Activated naive CD8-positive, alpha-beta T cell treated with anti-CD3 and anti-CD28 coated beads for 36 hours (primary cell): ENCODE measurements at places on chromosomes 3 and 15.

DNA sequence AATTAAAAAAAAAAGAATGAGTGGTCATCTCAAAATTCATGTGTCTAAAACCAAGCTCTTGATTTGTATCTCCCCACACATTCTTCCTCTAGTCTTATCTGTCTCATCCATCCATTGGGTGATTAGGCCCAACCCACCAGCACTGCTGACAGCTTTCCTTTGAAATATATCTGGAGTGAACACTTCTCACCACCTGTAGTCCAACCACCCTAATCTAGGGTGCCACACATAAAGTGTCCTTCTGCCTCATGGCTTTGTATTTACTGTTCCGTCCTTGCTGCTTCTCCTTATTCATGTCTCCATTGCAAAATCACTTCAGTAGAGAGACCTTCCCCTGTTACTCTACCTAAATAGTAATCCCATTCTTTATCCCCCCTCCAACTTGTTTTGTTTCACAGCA, 82.4 kb upstream of the PTX3 start:
- H3K4me1 ChIP-seq: no peaks in the 10 kb centered on the region
- H3K36me3 ChIP-seq: peaks cover 1% of the 10 kb centered on the region
- DNase-seq: no peak
- no peak overlapping the region for H3K27ac ChIP-seq
- H3K27me3 ChIP-seq: no peaks in the 10 kb centered on the region
- H3K4me3 ChIP-seq: no peak overlapping the region

DNA sequence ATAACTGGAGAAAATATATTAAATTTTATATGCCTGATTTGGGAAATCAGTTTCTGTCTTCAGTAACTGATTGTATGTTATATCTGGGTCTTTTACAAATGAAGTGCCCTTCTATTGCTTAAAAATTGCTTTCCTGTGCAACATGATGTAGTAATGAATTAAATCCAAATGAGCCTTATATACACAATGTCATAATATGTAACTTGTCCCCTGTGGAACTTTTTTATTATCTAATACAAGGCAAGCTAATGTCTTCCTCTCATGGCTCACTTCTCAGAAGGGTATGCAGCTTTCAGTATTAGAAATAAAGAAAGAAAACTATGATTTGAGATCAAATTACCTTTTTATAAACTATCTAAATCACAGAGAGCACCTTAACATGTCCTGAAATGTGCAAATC, 248.9 kb downstream of the NAALADL2 start:
- no peak overlapping the region for H3K4me3 ChIP-seq
- no peak overlapping the region for H3K27ac ChIP-seq
- no peaks in the 10 kb centered on the region for H3K27me3 ChIP-seq

GRCh38 chr3:144810160-144810559, 838.5 kb downstream of the DIPK2A start:
- H3K27me3 ChIP-seq: no peaks in the 10 kb centered on the region
- no peak for DNase-seq
- H3K36me3 ChIP-seq: no peaks in the 10 kb centered on the region
- no peak overlapping the region for H3K4me3 ChIP-seq

- H3K27me3 ChIP-seq: no peaks in the 10 kb centered on the region
- peaks cover 41% of the 10 kb centered on the region for H3K4me1 ChIP-seq
- H3K36me3 ChIP-seq: peaks cover 4% of the 10 kb centered on the region
- no peak overlapping the region for H3K4me3 ChIP-seq
Measured at GRCh38 chr3:171326717-171327440, 133.3 kb downstream of the TNIK start.

DNA sequence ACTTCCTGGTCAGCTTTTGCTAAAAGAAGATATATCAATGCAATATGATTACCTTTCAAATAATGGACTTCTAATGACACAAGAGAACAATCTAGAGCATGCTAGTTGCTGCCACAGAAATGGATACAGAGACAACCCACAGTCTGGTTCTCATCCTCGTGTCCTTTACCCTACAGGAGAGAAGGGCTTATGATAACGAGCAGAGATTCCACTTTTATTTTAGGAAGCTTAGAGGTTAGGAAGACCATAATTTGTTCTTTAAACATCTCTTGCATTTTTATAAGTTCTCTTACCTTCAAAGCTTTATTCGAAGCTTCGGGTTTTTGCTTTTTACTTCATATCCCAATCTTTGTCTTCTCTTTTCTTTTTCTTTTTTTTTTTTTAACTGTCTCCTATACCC, 39.1 kb downstream of the FILIP1L start:
- DNase-seq: no peak
- H3K27me3 ChIP-seq: no peaks in the 10 kb centered on the region
- H3K36me3 ChIP-seq: peaks cover 43% of the 10 kb centered on the region
- H3K27ac ChIP-seq: no peak overlapping the region
- no peak overlapping the region for H3K4me3 ChIP-seq

DNA sequence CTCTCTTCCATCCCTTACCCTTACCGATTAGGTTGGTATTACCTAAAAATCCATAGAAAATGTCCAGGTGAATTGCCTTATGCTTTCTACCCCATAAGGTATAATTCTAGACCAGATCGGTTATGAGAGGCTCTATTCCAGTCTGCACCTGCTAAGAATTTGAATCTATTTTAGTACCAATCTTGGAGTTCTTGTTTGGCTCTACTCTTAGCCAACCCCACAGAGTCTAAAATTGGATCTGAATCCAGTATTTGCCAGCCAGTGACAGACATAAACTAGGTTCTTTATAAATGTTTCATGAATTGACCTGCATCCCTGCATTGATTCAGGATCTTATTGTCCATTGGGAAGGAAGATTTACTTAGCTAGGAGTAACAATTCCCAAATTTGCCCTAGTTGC, 6.5 kb downstream of the KLHL24 start:
- no peak for DNase-seq
- no peaks in the 10 kb centered on the region for H3K27me3 ChIP-seq
- peaks cover 7% of the 10 kb centered on the region for H3K36me3 ChIP-seq
- H3K4me1 ChIP-seq: peaks cover 46% of the 10 kb centered on the region

GRCh38 chr3:123499322-123499721, 50.4 kb upstream of the ADCY5 start:
- no peaks in the 10 kb centered on the region for H3K4me1 ChIP-seq
- peaks cover 3% of the 10 kb centered on the region for H3K36me3 ChIP-seq
- H3K4me3 ChIP-seq: no peak overlapping the region
- H3K27me3 ChIP-seq: no peaks in the 10 kb centered on the region
- no peak for DNase-seq

DNA sequence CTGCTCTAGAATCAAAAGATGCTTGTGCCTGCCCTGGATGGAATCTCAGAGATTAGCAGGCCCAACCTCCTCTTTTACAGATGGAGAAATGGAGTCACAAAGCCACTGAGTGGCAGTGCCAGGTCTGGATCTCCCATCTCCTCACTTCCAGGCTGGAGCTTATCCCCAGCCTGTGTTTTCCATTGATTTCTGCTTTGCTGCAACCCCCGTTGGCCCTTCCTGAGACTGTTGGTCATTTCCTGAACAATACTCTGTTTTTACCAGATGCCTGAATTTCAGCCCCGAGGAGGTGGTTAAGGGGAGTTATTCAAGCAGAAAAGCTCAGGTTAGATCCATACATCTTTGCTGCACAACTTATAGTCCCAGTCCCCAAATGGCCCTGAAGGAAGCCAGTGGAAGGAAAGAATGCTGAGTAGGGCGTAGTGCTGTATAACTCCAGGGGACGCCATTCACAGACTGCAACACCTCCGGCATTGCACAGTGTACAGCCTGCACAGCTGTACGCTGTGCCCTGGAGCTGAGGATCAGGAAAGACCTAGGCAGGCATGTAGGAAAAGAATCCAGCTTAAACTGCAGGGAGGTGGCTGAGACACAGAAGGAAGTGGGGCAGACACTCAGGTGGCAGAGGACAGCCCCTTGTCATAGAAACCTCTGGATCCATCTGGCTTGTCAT, 77.5 kb downstream of the RPLP1 start:
- DNase-seq: no peak
- H3K4me3 ChIP-seq: no peak overlapping the region
- no peaks in the 10 kb centered on the region for H3K4me1 ChIP-seq

- DNase-seq: no peak
- no peaks in the 10 kb centered on the region for H3K36me3 ChIP-seq
- no peaks in the 10 kb centered on the region for H3K4me1 ChIP-seq
- no peak overlapping the region for H3K27ac ChIP-seq
- H3K4me3 ChIP-seq: no peak overlapping the region
- peaks cover 9% of the 10 kb centered on the region for H3K27me3 ChIP-seq
Measured at GRCh38 chr3:169295912-169296570, 367.5 kb downstream of the MECOM start.
